Posterior vena cava (tissue), 2 donors: ENCODE measurements at places on chromosomes 6 and 20.

DNA sequence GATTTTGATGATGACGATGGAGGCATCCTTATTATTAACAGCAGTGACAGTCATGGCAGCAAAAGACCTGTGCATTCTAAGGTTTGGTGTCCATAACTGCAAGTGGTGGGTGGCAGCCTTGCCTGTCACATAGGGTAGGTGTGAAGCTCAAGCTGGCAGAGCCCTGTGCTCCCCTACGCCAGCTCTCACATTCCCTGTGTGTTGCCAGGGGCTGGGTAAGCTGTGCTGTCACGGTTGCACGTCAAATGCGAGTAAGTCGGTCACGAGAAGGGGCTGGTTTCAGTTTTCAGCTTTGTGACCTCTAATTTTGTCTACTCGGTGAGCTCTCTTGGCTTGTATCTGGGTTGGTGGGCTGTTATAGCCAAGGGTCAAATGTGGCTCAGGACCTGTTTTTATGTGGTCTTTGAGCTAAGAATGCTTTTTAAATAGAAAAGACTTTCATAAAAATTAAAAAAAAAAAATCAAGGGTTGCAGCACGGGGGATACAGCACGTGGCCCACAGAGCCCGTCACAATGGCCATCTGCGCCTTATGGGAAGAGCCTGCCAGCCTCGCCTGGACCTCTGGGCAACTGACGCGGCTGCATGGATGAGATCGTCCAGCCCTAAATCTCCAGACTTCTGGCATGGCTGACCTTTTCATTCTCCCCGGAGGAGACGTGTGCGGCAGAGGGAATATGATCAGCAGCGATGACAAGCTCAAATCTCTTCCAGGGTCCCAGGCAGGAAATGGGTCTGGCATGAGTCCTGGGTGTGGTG lies 148.5 kb downstream of the PHACTR3 start:
- DNase-seq: peak; percentile 53

DNA sequence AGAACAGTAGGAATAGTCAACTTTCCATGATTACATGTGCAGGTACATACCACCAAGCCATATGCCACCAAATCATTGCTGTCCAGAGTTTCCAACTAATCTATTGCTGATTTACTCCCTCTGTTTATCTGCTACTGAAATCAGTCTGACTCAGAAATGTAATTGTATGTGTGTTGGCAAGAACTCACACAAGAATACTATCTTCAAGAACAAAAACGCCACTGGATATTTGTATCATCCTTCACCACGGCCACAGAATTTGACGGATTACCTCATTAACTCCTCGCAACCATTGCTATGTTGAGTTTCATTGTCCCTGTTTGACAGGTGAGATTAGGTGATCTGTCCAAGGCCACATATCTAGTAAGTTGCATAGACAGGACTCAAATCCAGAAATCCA lies 159.2 kb downstream of the GMPR start:
- DNase-seq: no peak

DNA sequence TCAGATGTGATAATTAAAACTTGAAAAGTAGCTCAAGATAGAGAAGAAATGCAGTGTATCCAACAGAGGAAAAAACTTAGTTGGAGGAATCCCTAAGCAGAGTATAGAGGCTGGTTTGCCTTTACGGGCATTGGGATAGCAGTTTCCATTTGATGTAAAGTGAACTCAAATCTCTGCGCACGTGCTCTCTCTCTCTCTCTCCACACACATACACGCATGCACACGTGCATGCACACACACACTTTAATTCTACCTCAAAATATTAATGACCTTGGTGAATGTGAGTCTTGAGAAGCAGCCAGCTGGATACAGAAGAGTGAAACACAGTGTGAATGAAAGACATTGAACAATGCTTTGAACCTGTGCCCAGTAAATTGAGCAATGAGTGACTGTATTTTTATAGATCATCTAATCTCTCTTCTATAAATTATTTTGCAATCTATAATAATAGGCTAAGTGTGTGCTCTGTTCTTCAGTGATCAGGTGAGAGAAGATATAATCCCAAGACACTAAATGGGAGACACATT lies 247.7 kb upstream of the FAM83B start:
- no peak for DNase-seq

GRCh38 chr6:154218301-154218700 lies 138.3 kb downstream of the IPCEF1 start:
- no peak for DNase-seq

DNA sequence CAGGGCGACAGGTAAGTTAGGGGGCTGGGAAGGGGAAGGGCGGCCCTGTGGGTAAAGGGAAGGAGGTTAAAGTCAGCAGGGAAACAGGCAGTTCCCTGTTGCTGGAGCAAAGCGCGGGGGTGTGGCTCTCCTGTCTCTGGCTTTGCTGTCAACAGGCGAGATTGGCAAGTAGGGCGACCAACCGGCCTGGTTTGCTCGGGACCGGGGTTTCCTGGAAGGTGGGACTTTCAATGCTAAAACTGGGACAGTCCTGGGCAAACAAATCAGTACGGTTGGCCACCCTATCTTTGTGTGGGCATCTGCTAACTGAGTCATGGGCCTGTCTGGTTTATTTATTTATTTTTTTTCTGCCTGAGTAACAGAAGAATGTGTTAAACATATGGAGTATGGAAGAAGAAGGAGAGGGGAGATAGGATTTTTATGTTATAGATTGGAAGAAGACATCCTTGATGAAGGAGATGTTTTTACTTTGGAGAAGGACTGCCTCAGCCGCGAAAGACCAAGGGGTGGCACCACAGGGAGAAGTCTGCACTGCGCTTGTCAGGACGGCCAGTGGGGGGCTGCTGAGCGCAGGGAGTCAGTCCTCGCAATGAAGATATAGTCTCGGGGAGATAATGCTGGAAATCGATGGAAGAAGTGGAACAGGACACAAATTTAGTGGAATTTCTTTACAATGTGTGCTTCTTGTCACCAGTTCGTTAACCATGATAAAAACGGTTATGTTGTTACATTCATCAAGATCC lies 43.4 kb upstream of the ESR1 start:
- DNase-seq: peak; percentile 97
